Activated T-cell treated with anti-CD3 and anti-CD28 coated beads, Interleukin-2, amount 50 U/mL, for 48 hours (primary cell): ENCODE measurements at places on chromosomes 3 and 15.

DNA sequence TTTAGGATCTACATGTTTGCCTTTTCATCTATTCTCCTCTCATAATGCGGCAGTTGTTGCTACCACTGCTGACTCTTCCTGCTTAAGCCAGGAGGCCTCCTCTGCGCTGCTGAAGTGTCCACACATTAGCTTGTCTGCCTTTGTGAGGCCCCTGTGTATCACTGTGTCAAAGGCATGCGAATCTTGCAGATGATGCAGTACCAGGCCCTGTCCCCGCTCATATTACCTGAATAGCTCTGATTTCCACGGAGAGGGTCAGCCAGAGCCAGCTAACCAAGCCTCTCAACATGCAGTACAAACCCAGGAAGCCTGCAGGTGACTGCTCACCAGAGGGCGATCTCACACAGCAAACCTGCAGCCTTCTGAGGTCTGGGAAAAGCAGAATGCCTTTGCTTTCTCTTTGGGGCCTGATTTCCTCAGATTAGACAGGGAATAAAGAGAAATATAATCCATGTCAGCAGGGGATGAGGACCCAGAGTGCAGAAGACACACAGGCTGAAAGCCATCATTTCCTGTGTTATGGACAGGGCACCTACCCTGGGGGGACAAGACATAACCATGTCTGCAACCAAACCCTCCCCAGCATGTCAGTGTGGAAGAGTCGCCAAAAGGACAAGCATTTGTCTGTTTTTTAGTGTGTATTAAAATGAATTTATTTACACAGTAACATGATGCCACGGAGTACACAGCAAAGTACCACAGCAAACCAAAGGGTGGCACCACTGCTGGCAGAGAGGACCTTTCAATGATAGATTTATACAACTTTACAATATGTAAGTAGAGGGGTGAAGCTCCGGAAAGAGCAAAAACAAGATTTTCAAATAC is 36.8 kb upstream of the TSPAN3 start:
- DNase-seq, result peak; percentile 53

DNA sequence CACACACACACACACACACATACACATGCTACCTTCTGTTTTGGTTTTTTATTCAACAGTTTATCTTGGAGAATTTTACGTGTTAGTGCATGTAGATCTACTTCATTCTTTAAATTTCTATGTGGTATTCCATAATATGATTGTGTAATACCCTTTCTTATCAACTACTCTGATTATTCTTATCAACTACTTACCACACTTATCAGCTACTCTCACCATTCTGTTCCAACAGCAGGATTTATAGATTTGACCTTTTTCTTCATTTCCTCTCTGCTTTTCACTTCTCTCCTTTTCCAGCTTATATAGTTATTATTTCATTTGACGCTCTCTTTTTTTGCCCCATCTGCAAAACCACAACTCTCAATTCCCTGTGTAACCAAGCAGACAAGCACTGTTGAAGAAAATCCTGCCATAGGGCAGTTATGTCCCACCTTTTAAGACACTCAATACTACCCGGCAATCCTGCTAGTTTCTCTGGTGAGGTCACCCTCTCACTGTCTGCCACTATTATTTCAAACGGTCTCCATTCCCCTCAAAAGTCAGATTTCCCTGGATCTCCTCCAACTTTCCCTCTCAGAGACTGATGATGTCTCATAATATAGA is 56.9 kb upstream of the SATB1 start:
- DNase-seq, result no peak

GRCh38 chr15:96345560-96346399 is 15.3 kb downstream of the NR2F2 start:
- peak; percentile 20 for DNase-seq

GRCh38 chr3:105304487-105304886 is 62.2 kb upstream of the ALCAM start:
- no peak for DNase-seq

DNA sequence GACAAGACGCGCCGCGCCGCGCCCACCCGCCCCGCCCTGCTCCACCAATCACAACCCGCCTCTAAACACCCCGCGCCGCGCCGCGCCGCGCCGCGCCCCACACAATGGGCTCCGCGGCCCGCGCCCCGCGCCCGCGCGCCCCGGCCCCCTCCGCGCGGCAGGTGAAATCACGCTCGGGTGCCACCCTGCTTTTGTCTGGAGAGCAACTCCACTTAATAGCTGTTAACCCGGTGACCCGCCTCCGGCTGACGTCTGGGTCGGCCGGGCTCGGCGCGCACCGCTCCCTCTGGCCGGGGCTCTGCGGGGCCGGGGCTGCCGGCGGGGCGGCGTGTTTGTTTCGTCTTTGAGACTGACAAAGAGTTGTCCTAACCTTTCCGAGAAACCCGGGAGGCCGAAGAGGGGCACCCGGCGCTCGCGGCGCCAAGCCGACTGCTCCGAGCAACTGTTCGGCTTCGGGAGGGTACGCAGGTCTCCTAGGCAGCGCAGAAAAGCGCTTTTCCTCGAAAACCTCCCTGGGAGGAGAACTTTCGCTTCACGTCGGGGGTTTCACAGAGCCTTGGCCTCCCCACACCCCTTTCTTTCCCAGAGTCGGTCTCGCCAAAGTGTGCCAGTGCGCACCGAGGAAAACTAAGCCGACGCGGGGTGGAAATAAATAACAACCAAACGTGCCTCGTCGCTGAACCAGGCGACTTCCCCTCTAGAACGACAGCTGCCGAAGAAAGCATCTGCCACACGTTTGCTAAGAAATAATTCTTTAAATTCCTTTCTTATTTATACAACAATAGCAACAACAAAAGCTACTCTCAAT is 518.4 kb downstream of the FOXP1 start:
- peak; percentile 72 for DNase-seq

- DNase-seq, result no peak
Measured at GRCh38 chr3:126013751-126014156, 44.8 kb downstream of the ROPN1B start.

GRCh38 chr15:79644091-79644490 is 212.0 kb downstream of the MINAR1 start:
- no peak for DNase-seq

DNA sequence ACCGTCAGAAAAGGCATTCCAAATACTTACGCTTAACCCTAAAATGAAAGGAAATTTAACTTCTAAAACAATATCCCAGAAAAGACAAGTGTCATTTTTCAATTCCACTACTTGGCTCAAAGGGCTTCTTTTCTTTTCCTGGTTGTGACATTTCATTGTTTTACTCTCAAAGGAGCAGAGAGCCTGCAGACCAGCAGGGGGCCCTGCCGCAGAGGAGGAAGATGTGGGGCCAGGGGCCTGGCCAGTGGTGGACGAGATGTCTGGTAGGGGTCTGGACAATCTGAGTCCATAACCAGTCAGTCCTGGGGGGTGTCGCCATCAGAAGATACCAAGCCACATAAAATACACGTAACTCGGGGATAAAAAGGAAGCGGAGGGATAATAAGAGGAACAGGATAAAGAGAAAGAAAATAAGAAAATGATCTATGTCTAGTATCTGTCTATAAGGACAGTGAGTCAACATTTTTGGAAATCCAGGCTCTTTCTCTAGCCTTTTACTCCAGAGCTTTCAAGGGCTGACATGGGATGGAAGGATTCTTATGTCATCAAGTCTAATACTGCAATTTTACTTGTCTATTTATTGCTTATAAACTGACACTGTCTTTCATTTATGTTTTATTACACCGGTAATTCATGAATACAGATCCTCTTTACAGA is 54.2 kb upstream of the ARHGEF3 start:
- peak; percentile 62 for DNase-seq

DNA sequence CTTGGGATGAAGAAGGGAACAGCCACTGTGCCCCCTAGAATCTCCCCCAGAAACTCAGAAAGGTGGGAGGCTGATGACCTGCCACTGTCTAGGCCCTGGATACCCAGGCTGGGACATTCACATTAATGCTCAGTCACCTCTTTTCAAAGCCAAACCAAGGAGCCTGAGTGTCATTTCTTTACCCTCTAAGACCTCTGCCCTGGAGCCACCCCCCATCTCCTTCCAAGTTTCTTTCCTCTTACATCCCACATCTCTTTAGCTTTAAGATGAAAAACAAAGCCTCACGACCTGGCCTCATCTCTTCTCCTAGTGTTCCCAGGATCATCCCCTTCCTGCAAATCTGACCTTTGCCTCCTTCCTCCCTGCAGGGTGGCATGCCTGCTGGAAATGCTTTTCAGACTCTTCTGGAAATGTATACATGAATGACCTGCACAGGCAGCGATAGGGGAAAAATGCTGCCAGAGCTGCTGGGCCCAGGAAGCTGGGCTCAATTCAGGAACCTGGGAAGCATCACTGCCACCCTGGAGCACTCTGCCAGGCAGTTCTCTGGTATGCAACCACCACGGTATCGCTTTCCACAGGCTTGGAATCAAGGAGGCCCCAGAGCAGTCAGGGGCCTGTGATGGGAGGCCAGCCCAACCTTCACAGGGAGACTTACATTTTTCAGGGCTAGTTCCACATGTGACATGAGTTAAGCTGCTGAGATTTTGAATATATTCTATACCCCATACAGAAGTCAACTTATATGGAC is 67.6 kb downstream of the DAPK2 start:
- DNase-seq, result no peak

GRCh38 chr15:83698294-83698693 is 44.4 kb downstream of the ADAMTSL3 start:
- DNase-seq, result no peak

GRCh38 chr3:126711121-126711760 is 7.2 kb downstream of the CHCHD6 start:
- DNase-seq, result no peak

DNA sequence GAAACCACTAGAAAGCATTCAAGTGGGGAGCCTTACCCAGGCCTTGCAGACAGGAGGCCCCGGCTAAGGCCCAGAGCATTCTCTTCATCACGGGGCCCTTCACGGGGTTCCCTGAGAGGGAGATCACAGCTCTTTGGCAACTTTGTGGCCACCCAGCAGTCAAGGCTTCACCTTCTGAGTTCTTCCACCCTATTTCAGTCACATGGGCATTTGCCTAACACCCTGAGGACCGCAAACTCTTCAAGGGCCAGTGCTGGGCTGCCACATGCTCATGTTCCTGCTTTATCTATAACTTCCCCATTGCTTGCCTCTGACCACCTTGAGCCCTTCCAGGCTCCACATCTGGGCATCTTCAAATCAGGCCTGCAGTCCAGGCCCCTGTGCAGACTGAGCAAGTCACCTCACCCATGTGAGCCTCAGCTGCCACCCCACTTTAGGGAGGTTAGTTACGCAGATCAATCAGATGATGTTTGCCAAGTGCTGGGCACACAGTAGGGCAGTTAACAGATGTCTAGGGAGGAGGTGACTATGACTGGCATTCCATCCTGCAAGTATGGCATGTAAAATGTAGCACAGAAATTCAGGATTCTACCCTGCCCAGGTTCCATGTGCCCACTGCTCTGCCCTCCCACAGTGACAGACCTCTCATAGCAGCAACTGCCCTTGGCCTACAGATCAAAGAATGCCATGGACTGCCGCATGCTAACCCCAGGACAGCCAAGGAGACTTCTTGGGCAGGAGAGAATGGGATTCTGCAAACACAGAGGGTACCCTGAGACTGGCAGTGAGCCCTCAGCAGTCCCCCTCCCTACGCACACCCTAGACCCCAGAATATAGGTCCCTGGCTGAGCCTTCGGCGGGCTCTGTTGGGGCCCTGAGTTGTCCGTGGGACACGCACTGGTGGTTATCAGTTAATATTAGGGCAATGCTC is 37.6 kb upstream of the ZNF710 start:
- no peak for DNase-seq

GRCh38 chr3:64138656-64139375 is 86.5 kb downstream of the PRICKLE2 start:
- DNase-seq, result no peak

GRCh38 chr3:101223016-101223415 is 97.4 kb downstream of the IMPG2 start:
- no peak for DNase-seq

- DNase-seq, result no peak
Measured at GRCh38 chr3:107493134-107493533, 29.6 kb upstream of the BBX start.

DNA sequence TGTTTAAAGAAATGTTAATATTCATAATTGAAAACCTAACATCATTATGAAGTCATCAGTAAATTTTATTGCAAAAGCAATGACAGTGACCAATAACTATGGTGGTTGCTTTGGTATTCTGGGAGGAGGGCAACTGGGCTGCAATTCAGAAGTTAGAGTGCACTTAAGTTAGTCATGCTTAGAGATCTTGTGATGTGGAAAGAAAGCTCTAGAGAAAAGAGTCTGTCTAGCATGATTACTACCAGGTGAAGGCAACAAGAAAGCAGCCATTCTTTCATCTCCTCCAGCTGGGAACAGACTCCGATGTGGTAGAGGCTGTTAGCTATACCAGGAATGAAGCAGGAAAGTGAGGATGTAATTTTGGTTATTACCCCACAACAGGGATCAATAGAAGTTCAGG is 625.6 kb downstream of the SI start:
- no peak for DNase-seq

DNA sequence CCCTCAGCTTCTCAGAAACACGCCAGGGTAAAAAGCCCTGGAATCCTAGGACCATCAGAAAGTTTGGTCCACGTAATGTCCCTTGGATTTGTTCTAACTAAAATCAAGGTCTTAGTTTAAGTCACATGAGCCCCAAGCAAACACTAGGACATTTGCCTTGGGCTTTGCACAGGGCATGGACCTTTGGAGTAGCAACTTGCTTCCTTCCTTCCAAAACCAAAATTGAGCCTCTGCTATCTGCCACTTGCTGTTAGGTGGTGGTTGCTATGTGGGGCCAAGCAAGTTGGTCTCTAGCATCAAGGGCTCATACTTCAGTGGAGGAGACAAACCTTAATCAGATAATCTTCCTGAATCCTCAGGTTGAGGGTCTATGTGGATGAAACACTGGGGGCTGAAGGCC is 4.0 kb upstream of the DAG1 start:
- no peak for DNase-seq

DNA sequence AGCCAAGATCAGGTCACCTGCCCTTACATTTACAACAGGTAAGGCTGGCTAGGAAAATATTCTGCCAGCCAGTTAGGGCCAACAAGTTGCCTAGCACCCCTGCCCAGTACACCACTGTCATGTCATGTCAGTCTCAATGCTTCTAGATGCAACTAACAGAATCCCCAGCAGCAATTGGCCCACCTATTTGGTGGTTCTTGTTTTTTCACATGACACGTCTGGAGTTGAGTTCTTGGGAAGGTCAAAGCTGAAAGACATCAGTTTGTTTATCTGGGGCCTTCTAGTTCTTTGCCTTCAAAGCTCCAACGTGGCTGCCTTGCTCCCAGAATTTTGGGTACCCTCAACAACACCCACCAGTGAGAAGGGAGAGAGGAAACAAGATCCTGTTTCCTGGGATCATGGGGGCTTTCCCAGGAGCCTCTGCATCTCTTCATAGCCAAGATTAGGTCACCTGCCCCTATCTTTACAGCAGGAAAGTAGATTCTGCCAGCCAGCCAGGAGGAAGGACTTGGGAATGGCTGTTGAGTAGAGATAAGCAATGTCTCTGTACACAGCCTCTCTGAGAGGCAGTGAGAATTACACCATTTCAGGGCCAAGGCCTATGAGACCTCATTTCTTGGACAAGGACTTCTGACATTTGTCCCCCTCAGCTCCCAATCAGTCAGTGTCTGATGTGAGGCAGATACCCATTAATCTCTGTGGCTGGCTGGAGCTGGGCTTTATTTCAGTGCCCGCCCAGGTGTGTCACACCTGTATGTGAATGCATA is 8.6 kb downstream of the GPX1 start:
- DNase-seq, result no peak
